ENCODE measurements at places on chromosomes 13 and 19.

DNA sequence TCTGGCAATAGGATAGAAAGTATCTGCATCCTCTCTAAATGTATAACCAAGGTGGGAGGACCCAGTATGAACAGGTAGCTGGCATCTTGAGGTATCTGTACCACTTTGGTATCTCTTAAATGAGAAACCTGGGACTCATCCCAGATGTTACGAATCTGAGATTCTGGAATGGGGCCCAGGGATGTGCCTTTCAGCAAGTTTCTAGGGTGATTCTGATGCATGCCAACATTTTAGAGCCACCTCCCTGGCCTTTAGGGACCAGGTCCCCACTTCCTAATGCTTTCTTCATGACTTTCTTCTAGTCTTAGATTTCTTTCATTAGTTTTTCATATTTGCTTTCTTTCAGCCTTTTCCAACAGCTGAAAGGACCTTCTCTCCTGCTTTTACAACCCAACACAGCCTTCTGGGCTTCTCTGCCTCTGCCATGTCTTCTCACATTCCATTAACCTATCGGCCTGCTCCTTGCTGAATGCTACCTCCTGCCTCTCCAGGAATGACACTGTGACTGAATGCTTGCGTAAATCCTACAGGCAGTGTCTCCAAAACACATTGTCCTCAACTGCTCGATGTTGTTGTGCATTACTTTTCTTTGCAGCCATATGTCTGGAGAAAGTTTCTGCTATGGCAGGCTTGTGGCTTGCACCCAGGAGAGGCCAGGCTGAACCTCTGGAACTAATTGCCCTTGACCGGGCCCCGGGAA lies 284.0 kb downstream of the DNAJC15 start:
- DNase-seq: no peak

DNA sequence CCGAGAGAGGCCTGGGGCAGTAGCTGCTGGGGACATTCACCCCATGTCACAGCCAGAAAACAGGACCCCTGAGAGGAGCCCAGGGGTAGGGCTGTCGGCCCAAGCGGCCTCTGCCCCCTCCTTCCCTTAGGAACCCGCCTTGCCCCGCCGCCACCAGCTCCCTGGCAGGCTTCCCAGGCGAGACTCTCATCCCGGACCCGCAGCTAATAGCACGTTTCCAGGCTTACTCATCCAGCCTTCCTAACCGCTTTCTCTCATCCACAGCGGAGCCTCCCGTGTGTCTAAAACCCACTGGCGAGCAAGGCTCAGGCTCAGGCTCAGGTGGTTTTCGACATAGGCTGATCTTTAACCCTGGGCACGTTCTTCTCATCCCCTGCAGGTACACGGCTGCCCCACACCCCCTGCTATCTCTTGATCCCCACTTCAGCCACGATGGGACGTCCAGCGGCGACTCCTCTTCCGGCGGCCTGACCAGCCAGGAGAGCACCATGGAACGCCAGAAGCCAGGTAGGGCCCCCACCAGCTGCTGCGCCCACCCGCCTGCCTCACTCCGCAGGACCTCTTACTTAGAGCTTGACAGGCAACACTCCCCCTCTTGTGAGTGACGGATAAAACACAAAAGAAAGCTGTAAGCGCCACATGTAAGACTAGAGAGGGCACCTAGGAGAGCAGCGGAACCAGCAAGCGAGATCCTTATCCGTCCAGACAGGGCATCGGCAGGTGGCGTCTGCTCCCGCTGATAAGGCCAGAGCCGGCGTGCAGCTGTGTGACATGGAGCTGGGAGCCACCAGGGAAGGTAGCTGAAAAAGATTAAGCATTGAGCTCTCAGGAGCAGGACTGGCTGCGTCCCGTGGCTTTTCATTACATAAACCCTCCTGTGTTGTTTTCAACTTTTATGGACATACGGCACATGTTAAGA lies 71.3 kb downstream of the DPF1 start:
- DNase-seq: no peak

DNA sequence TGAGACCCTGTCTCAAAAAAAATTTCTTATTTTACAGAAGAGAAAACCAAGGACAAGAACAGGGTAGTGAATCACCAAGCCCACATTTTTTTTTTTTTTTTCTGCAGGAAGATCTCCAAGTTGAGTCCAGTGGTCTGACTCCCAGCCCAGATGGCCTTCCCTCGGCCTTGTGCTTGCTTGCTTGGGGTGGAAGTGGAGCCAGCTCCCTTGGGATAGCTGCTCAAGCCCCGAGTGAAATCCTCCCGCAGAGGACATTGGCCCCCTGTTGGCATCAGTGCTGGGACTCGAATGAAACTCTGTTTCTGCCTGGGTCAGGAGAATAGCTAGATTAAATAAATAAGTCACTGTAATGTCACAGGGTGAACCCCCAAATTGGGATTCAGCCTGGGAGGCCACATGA lies 9.4 kb upstream of the NUP62 start:
- DNase-seq: no peak

DNA sequence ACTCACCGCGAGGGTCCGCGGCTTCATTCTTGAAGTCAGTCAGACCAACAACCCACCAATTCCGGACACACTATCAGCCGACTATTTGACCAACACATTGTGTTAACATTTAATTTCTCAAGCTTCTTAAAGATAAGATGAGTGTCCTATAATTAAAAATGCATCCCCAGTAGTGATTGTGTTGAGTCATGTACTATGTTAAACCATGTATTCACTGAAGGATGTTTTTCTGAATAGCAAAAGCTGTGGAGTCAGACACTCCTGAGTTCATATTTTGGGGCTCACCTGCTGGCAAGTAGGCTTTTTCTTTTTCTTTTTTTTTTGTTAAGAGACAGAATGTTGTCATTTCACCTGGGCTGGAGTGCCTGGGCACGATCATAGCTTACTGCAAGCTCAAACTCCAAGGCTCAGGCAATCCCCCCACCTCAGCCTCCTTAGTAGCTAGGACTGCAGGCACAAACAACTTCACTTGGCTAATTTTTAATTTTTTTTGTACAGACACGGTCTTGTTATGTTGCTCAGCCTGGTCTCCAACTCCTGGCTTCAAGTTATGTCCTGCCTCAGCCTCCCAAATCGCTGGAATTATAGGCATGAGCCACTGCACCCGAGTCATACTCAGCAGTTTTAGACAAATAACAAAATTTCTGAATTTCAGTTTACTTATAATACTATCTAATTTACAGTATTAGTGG lies 606.9 kb downstream of the PCDH9 start:
- DNase-seq: no peak

DNA sequence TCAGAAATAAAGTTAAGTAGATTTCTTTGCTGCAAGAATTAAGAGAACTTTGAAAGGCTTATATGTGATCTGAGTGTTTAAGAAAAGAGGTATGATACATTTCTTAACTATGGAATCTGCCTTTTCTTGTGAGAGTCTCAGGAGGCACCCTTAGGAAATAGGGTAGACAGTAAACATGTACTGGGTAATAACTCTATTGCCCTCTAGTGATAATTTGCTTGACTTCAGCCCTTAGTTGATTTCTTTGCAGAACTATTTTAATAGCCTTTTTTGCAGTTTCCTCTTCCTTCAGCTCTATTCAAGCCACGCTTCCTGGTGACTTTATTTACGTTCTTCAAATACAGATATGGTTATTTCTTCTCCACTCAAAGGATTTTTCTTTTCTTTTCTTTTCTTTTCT lies 37.0 kb upstream of the CCNA1 start:
- DNase-seq: no peak

DNA sequence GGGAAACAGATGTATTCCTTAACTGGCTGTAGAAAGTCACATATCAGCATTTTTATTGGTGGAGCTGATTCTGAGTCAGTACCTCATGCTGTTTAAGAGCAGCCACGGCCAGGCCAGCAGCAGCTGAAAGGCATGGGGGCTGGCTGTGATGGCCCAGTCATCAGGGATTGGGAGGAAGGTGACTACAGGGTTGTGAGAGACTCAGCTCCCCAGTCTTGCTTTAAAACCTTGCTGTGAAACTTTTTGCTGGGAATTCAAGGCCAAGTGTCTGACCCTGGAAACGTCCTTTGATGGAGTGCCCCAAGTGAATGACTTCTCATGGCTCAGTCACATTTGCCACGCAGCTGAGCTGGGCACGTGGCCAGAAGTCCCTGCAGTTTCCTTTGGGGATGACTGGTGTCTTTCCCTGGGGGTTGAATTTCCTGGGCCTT lies 39.1 kb upstream of the RNF113B start:
- DNase-seq: no peak

GRCh38 chr19:55766466-55766865 lies 2.5 kb upstream of the RFPL4AL1 start:
- no peak for DNase-seq

DNA sequence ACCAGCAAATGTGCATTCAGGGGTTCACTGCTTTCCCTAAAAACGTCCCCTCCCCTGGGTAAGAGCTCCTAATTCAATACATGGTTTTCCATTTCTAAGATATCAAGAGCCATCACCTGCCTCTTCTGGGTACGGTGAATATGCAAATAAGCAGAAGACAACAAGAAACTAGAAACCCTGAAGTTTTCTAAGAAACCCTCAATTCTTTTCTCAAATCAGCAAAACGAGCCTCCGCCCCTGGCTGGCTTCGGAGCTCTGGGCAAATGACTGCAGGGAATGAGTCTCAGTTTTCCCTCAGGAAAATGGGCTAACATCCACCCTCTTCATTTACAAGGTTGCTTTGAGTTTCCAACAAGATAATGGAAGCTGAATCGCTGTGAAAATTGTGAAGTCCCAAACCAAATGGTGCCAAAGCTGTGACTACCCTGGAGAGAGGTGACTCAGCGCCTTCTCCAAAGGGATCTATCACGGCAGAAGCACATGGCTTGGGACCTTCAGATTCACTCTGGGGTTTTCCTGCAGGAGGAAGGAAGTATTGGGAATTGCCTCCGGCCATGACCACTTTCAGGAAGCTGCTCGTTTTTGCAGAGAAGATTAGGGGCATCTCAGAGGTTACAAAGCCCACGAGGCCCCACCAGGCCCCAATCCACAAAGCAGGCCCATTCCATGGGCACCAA lies 26.6 kb downstream of the KLF2 start:
- no peak for DNase-seq

- DNase-seq: no peak
These were observed 32.2 kb downstream of the MRPL57 start for GRCh38 chr13:21208652-21209154.
